ENCODE measurements at places on chromosomes 2 and 18.

GRCh38 chr2:37085731-37086147, 1.4 kb downstream of the GPATCH11 start:
- DNase-seq, result no peak

GRCh38 chr2:217826520-217826919, 176.3 kb downstream of the TNS1 start:
- DNase-seq, result no peak

- DNase-seq, result no peak
These were observed 82.5 kb downstream of the TGFA start for GRCh38 chr2:70471129-70471528.

DNA sequence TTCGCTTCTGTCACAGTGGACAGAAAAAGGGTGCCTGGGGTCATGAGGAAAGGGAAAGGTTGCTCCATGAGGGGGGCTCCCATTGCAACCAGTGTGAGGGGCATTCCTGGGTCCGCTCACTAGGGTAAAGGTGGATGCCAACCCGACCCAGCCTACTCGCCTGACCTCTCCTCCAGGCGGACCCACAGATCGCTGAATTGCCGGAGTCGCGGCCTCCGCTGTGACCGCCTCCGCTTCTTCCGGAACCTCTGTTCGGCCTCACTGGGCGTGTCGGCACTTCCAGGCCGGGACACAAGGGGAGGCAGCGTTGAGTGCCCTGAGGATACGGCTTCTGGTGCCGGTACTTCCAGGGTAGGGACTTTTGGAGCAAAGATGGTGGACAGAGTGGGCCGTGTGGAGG, 57.1 kb downstream of the TRABD2A start:
- DNase-seq, result no peak

GRCh38 chr2:99821039-99821438, 321.4 kb downstream of the AFF3 start:
- DNase-seq, result no peak

DNA sequence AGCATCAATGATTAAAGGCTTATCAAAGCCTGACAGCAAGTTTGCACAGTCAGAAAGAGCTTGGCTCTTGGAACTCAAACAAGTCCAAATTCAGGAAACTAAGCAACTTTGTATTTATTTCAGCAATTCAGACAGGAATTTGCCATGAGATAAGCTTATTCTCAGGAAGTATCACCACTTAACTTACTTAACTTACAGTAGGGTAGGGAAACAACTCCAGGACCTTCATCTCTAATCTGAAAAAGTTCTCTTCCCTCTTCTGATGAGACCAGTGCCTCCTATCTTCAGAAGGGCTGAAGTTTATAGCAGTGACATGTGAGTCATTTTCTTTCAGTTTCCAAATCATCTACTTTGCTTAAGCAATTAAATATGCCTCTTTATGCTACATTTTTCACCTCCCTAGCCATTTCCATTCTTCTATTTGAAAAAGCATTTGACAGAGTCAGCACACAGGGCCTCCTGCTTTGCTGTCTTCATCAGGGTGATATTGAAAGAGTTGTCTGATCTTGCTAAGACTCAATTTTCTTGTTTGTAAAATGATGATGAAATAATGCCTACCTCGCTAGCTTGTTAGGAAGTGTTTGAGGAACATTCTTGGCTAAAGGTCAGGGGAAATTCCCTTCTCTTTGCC, 389.5 kb downstream of the RND3 start:
- no peak for DNase-seq

- DNase-seq, result no peak
These were observed 19.4 kb upstream of the EHBP1 start for GRCh38 chr2:62686012-62686685.

GRCh38 chr2:36469710-36470109, 114.1 kb downstream of the CRIM1 start:
- DNase-seq, result no peak

- no peak for DNase-seq
These were observed 2.3 kb downstream of the VAPA start for GRCh38 chr18:9916077-9916639.

- DNase-seq, result no peak
These were observed 134.6 kb upstream of the KLHL29 start for GRCh38 chr2:23250371-23250770.

DNA sequence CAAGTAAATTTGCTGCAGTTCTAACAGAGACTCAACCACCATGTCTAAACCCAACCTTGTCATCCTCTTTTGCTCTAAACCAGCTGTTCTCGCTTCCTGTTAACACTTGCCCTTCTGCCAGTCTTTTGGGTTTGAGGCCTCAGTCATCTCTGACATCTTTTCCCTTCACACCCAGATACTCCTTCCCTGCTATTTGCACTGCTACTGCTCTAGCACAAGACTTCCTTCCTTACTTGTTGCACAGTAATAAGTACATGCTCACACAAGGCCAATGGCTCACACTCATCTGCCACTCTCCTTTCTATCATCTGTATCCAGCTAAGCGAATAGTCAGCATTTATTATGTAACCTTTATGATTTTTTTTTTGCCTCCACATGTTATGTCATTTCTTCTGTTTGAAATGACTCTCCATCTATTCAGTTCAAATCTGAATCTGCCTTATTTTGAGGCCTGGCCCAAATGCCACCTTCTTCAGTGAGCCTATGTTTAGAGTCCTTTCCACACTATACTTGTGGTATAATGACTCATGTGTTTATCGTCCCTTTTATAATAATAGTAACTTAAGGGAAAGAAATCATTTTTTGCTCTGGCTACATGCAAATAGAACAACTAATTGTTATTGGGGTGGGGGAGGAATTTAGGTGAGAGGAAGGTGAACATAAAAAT, 22.5 kb upstream of the CDKL4 start:
- no peak for DNase-seq

DNA sequence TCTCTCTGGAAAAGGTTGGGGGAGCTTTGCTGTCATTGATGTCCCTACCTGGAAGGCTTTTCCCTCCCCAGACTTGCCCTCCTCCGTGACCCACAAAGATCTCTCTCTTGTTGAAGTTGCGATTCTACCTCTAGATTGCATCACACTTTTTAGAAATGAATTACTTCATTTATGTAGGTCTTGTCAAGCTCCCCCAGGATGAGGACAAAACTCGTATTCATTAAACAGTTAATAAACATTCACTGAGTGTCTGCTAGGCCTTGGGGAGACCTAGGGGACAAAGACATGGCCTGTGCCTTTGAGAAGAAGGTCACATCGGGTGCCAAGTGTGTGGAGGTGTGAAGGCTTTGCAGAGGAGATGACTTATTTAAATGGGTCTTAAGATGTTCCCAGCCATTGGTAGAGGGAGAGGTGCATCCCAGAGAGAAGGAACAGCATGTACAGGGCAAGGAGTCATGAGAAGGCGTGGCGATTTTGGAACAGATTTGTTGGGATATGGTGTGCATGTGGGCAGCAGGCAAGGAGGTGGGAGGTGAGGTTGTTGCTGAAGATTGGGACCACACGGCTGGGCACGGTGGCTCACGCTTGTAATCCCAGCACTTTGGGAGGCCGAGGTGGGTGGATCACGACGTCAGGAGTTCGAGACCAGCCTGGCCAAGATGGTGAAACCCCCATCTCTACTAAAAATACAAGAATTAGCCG, 9.8 kb upstream of the YWHAQ start:
- no peak for DNase-seq

- no peak for DNase-seq
These were observed 121.8 kb downstream of the SLC8A1 start for GRCh38 chr2:40330096-40330495.

DNA sequence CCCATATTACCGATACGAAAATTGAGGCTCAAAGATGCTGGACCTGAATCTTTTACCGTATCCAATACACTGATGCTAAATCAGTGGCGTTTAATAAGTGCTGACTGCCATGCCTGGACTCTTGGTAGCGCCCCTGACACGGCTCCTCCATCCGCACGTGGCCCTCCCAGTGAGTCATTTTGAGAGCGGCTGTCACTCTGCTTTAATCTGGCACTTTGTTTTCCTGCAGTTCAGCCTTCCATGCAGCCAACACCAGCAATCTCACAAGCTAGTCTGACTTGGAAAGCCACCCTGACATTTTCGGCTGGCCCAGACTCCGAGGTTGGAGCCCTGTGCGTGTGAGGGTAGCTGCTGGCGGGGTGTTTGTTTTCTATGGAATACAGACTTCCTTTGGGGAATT, 155.1 kb upstream of the LMAN1 start:
- DNase-seq, result no peak

GRCh38 chr2:214730248-214730647, 79.2 kb downstream of the BARD1 start:
- DNase-seq, result no peak

- DNase-seq, result no peak
These were observed 98.5 kb downstream of the CCDC141 start for GRCh38 chr2:178951266-178952006.

DNA sequence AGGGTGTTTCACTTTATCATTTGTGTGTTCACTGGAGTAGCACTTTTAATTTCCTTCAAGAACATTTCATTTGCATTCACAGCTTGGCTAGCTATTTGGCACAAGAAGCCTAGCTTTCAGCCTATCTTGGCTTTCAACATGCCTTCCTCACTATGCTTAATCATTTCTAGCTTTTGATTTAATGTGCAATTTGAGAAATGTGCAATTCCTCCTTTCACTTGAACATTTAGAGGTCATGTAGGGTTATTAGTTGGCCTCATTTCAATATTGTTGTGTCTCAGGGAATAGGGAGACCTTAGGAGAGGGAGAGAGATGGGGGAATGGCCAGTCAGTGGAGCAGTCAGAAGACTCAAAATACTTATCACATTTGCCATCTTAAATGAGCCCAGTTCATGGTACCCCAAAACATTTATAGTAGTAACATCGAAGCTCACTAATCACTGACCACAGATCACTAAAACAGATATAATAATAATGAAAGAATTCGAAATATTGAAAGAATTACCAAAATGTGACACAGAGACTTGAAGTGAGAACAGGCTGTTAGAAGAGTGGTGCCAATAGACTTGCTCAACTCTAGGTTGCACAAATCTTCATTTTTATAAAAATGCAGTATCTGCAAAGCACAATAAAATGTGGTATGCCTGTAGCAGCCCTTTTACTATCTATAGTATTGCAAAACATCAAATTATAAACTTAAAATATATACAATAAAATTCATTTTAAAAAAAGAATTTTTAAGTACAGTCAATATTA, 561.2 kb downstream of the METTL4 start:
- DNase-seq, result no peak

DNA sequence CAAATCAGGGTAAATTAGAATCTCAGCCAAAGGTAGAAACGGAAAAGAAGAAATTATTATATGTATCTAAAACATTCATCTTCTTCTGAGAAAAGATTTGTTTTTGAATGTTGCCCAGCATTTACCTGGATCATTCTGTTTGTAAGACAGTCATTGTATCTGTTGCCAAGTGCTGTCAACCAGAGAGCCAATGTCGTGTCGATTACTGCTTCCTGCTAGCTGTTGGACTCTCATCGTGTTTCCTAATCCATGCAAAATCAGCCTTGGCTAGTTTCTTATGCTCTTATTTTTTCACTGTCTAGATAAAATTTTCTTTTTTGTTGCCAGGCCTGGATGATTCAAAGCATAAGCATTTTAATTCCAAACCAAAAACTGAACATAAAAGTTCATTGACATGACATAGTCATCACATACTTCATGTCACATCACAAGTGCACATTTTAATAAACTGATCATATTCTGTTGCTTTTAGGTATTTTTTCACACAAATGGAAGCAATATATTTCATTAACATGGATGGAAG, 202.3 kb downstream of the KCNH7 start:
- DNase-seq, result peak; percentile 61

- peak; percentile 7 for DNase-seq
These were observed 106.4 kb upstream of the CCDC85A start for GRCh38 chr2:56077359-56077915.

DNA sequence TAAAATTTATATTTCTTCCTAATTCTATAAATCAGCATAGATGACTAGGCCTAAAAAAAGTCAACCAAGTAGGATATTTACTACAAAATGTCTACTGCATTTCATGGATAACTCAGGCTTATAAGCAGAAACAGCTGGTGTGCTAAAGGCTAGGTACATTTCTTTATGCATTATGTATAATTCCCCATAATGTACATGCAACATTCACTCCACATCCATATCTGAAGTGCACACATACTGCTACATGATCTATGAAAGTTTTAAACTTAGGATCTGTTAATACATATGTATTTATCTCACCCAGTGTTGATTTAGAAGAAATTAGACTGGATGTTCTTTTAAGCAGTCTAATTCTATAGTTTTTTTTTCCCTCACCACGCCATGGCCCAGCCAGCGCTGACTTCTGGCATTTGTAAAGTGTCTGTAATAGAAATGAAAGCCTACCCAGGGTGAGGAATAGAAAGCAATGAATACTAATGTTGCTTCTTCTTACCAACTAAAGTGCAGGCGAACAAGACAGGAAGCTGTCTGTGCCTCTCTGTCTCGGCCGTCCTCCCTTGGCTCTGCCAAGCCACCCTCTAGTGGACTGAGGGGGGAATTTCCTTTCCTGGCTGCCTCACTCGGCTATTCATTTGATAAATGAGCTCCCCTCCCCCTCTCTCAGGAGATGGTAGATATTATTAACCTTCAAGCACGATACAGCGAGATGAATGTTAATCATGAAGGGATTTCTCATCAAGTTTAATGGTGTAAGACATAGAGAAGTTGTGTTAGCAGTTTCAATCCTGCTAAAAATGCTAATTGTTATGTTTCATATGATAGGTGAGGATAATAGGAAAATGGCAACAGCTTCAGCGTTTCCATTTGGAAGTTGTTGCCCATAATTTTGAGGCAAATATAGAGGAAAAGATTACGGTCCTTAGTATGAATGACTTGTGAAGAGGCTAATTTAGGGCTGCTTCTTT, 384.5 kb downstream of the MTX2 start:
- DNase-seq, result peak; percentile 64

DNA sequence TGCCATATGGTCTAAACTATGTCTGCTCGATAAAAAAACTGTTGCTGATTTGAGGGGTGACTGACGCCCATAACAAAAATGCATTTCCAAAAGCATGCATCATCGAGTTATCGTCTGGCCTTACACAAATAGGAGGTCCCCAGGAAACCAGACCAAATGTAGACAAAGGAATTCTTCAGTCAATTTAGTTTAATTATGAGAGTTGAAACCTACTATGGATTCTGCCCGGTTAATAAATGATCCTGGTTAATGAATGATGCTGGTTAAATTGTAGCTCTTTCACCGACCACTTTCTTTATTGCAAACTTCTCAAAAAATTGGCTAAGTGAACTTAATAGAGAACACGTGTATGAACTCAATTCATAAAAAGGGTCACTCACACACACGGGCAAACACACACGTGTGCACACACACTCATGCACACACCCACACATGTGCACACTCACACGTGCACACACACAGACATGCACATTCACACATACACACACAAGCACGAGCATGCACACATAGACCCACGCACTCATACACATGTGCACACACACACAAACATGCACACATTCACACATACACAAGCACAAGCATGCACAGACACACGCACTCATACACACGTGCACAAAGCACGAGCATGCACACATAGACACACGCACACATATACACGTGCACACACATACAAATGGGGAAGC, 59.0 kb upstream of the SALL3 start:
- DNase-seq, result no peak

DNA sequence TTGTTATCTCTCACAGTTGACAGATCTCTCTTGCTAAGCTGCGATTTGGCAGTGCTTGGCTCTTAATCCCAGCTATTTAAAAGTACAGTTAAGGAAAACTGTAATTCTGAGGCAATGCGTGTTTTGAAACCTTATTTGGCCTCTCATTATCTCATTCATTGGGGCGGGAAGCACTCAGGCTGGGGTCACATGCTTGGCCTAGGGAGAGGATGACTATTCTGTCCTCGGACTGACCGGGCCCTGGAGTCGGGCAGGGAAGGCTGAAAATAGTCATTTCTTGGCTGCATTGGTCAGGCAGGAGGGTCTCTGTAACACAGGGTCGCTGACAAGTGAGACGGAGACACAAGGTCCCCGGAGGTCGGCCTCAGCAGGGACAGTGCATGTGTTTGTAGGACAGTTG, 20.2 kb upstream of the EMILIN2 start:
- no peak for DNase-seq

Measured in NCI-H2081 (cell line).